Activated T-cell treated with anti-CD3 and anti-CD28 coated beads, Interleukin-2, amount 50 U/mL, for 1 hour (primary cell): ENCODE measurements at places on chromosomes 11 and 22.

GRCh38 chr11:111378185-111378860 lies 752 bp downstream of the POU2AF1 start:
- no peak for DNase-seq

DNA sequence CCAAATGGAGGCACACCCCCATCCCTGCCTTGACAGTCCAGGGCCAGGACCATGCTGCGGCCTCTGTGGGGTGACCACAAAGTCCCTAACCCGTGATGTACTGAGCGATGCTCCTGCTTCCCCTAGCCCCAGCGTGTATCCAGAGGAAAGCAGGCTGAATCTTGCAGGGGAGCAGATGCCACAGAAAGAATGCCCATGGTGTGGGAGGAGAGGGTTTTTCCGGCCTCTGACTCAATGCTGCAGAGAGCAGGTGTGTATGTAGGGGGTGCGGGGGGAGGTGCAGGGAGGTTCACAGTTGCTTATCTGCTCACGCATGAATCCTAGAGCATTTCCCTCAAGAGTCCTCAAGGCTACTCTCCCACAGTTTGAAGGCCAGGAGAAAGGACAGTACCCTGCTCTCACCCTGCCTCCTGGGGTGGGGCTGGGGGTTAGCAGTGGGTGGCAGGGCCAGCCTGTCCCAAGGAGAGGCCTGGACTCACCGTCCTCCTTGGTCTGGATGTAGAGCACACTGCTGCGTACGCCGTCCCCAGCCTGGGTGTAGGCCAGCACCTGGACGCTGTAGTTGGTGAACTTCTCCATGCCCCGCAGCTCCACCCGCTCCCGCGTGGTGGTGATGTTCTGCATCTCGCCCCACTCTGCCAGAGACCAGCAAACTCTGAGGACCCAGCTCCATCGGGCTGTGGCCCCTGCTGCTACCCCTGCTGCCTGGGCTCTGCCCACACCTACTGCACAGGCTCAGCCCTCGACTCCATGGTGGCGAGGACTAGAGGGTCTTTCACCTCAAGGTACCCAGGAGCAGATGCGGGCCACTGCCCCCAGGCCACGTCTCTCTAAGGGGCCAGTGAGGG lies 130.8 kb downstream of the CEP164 start:
- DNase-seq, result no peak

- DNase-seq, result no peak
Measured at GRCh38 chr22:27238935-27239510, 562.5 kb downstream of the MN1 start.

- no peak for DNase-seq
Measured at GRCh38 chr11:41134971-41135370, 324.5 kb downstream of the LRRC4C start.

DNA sequence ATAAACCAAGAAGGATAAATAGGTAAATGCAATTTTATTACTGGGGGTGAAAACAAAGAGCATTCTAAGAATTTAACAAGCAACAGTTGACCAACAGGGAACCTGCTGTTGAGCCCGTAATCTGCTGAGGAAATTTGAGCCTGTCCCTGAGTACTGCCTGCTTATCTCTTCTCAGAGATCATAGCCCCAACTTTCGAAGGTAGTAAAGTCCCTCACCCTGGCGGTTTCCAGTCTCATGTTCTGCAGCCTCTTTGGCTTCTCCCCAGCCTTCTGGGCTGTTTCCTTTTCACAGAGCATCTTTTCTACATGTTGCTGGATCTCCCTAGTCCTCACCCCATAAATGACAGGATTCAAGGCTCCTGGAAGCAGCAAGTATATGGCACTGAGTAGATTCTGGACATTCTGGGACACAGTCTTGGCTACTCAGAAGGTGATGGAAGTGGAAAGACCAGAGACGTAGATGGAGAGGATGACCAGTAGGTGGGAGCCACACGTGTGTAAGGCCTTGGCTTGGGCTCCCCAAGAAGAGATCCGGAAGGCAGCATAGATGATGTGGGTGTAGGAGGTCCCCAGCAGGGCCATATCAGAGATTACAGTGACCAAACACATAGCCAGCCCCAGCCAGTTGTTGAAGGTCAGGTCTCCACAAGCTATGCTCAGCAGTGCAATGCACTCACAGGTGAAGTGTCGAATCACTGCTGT lies 51.6 kb downstream of the RRM1 start:
- DNase-seq, result no peak
